Caco-2 (cell line): ENCODE measurements at places on chromosomes 5 and 9.

GRCh38 chr5:176447591-176447977 is 601 bp upstream of the FAF2 start:
- DNase-seq = no peak

DNA sequence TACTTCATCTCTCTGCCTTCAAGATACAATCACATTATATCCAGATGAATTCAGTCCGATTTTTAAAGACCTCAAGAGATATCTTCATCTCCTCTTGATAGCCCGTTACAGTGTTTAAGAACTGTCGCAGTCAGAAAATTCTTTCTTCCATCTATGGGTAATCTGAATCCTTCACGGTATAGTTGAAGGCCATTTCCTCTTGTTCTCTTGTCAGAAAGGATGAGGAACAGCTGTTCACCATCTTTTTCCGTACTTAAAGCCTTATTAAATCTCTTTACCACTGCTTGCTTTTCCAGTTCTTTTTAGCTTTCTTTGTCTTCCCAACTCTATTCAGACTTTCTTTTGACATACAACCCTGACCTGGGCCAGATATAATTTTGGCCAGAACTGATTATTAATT is 121.8 kb downstream of the XRCC4 start:
- no peak for DNase-seq

GRCh38 chr9:128702949-128703615 is 779 bp downstream of the PKN3 start:
- no peak for DNase-seq

GRCh38 chr5:151234476-151235238 is 10.8 kb upstream of the CCDC69 start:
- no peak for DNase-seq

- no peak for DNase-seq
These were observed 205.0 kb downstream of the DOCK8 start for GRCh38 chr9:419571-420171.

GRCh38 chr9:5510360-5510931 is at the start of gene PDCD1LG2:
Gene PDCD1LG2, plus strand, starts transcription at chr9:5510531. Its CDS starts 12,016 bp downstream, at chr9:5522547.
- DNase-seq = no peak

DNA sequence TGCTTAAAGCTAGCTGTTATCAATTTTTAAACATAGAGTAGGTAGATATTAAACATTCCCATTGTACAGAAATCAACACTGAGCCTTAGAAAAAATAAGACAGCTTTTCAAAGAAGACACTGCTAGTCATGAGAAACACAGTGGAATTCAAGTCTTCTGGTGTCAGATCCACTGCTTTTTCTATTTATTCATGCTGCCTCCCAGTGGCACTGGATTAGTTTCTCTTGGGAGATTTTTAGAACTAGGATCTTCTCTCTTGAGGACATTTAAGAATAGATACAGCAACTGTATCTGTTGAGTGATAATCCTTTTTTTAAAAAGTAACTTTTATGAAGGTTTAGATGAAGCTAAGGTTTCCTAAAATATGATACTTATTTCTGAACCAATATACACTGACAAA is 1635.4 kb upstream of the C9orf72 start:
- no peak for DNase-seq

GRCh38 chr9:86413971-86414880 is 60.0 kb upstream of the TUT7 start:
- DNase-seq = no peak
